ENCODE measurements at places on chromosomes 13 and 19. TPM values are rescaled to one million over a fixed set of nuclear protein-coding genes. Genes with fewer than 3 reads are reported as not detected.

SLITRK6 gene
- total RNA-seq = 0.11 TPM

ZNF563 gene
- 12.2 TPM for total RNA-seq

CACNA1A gene
- 0.78 TPM for total RNA-seq

ZNF699 gene
- total RNA-seq = 13.4 TPM

LILRA1 gene
- total RNA-seq = not detected

KIR2DL3 gene
- total RNA-seq = not detected

GAPDHS gene
- total RNA-seq = not detected

PTH2 gene
- not detected for total RNA-seq

RGL3 gene
- 136 TPM for total RNA-seq

PSG6 gene
- total RNA-seq = not detected

PRX gene
- total RNA-seq = 7.3 TPM

ZNF470 gene
- 7.1 TPM for total RNA-seq

ZNF729 gene
- not detected for total RNA-seq
